ENCODE measurements at places on chromosomes 6 and 20.

- DNase-seq, result no peak
Measured at GRCh38 chr6:153167061-153167891, 36.2 kb upstream of the RGS17 start.

GRCh38 chr6:158015188-158015506, 33.5 kb downstream of the SYNJ2 start:
- no peak for DNase-seq

DNA sequence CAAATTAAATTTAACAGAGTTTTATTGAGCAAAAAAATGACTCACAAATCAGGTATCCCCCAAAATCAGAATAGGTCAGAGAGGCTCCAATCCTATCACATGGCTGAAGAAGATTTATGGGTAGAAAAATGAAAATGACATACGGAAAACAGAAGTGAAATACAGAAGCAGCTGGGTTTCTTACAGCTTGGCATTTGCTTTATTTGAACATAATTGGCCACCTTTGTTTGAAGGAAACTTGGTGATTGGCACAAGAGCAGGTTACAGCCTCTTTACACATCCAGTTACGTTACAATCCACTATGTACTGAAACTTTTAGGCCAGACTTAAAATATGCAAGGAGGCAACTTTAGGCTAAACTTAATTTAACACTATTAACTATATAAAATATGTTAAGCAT, 11.7 kb upstream of the TREM2 start:
- DNase-seq, result no peak

- peak; percentile 99 for DNase-seq
Measured at GRCh38 chr20:568673-569415, 25.3 kb upstream of the CSNK2A1 start.

- DNase-seq, result peak; percentile 9
Measured at GRCh38 chr20:51036827-51037531, 14.1 kb upstream of the KCNG1 start.

GRCh38 chr20:19354950-19355349, 142.5 kb downstream of the SLC24A3 start:
- no peak for DNase-seq

DNA sequence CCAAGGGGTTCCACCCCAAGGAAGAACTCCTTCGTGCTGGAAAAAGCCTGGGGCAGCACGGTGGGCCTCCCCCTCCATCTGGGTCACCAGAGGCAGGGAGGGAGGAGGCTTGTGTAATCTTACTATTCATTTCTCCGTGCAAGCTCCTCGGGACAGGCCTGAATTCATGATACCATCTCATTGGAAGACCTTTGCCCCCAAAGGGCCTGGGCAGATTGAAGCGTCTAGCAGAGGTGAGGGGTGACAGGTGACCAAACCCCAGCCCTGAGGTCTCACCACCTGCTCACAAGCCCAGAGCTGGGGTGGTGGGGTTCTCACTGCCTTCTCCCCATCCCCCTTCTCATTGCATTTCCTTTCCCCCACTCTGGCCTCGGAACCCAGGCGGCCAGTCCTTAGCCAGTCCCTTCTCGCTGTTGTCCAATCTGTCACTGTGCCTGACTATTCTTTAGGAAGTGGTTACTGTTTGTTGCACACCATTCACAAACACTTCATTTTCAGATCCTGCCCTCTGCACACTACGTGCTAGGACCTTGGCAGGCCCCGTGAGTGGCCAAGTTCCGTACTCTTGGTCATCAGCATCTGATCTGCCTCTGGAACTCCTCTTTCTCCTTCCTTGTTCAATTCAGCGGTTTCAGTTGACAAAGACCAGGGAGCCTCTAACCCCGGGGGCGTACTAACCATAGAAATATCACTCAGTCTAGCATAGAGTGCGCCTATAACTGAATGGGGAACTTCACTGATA, 137.1 kb downstream of the LY86 start:
- no peak for DNase-seq

GRCh38 chr20:54633374-54634355, 158.3 kb downstream of the DOK5 start:
- peak; percentile 80 for DNase-seq

DNA sequence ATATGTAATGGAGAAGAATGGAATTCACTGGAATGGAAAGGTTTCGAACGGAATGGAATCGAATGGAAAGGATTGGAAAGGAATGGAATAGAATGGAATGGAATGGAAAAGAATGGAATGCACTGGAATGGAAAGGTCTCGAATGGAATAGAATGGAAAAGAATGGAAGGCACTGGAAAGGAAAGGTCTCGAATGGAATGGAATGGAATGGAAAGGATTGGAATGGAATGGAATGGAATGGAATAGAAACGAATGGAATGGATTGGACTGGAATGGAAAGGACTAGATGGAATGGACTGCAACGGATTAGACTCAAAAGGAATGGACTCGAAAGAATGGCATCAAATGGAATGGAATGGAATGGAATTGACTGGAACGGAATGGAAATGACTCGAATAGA, 20.5 kb upstream of the DEFB115 start:
- DNase-seq, result no peak

DNA sequence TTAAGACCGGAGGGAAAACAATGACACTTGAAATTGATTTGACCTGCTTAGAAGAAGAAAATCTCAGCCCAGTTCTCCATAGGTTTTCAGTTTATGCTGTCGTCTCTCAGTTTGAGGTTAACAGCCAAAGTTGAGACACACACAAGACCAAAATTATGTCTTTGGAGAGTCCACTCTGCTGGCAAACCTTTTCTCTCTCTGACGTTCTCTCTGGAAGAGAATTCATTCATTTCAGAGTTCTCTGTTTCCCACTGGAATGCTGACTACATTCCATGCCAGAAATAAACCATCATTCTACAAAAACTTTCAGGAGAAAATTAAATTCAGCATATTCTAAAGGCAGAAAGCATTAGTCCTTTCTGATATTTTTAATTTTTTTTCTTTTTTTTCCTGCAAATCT, 155.2 kb downstream of the TFAP2A start:
- no peak for DNase-seq

GRCh38 chr6:62530985-62531384, 245.0 kb upstream of the KHDRBS2 start:
- DNase-seq, result no peak

DNA sequence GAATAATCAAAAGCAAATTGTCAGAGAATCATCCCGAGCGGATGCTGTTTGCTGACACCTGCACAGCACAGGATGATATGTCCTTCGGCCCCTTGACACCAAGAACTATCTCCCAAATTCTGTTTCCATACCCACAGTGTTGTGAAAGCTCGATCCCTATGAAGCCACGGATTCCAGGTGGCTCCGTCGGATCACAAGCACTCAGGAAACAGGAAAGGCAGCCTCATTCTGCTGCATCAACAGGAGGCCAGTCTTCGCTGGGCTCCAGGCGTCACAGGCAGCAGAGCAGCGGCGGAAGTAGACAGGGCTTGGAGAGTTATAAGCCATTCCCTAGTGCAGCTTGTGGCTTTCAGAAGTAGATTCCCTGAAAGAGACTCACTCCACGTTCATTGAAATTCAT, 342.3 kb downstream of the C6orf118 start:
- DNase-seq, result no peak

DNA sequence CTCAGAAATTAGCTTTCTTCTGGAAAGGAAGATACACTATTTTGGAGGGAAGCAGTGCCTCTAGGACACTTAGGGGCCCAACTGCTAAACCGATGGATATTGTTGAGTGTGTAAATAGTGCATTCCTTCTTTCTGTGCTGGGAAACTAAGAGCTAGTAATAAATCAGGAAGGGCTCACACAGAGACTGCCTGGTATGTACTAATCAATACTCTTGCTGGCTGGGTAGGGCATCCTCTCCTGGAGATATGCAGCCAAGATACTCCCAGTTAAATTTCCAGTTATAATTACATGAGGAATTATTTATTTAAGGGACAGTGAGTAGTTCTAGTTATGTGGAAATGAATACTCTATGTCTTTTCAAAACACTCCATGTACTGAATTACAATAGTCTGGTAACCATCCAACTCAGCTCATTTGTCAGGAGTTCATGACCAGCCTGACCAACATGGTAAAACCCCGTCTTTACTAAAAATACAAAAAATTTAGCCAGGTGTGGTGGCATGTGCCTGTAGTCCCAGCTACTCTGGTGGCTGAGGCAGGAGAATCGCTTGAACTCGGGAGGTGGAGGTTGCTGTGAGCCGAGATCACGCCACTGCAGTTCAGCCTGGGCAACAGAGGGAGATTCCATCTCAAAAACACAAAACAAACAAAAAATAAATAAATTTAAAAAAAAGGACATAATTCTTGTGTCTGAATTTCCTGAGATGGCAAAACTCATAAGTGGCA, 100.0 kb downstream of the OR2B2 start:
- no peak for DNase-seq

GRCh38 chr6:169881976-169882375, 130.6 kb downstream of the ERMARD start:
- DNase-seq, result no peak

- DNase-seq, result peak; percentile 65
Measured at GRCh38 chr6:15791448-15792181, 128.8 kb upstream of the DTNBP1 start.

GRCh38 chr20:8740265-8740664, 328.6 kb upstream of the PLCB4 start:
- no peak for DNase-seq

- DNase-seq, result no peak
Measured at GRCh38 chr20:25063546-25063945, 5.6 kb upstream of the ACSS1 start.

DNA sequence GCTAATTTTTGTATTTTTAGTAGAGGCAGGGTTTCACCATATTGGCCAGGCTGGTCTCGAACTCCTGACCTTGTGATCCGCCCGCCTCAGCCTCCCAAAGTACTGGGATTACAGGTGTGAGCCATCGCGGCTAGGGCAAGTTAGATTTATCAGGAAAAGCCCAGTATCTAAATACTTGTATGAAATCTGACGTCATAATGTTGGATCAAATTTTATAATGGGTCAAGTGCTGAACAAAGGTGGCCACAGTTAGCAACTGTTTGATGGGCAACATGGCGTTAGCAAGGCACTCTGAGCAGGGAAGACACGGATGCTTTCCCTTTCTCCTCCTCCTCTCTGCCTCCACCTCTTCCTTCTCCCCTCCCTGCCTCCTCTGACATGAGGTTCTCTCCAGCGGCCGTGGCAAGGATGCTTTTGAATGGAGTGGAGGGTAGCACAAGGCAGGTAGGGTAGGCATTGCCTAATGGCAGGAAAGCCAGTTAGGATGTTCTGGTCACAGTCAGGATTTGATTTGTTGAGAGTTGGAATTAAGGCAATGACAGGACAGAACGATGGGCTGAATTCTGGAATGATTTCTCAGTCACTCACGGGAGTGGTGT, 149.6 kb downstream of the BCAS1 start:
- no peak for DNase-seq

DNA sequence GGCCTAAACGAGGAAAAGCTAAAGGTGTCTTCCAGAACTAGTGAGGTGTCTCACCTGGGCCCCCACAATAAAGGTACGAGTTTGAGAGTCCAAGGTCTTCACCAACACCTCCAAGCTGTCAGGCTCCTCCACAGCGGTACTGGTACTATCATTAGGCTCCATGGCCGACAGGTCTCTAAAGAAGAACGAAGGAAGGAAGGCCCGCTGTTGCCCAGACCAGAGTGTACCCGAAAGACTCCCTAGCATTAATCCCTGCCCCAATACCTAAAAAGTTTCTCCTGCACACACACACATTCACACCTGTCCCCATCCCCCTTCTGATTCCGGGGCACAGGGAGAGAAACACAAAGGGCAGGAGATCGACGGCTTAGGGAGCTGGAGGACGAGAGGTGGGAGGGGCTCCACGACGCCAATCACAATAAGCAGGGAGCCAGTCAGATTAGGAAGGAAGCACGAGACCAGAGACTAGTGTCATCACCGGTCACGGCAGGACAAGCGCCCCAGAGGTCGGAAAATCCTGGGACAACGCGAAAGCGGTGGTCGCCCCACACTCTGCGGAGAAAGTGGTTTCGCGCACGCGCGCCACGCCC, 764 bp downstream of the BAG6 start:
- peak; percentile 80 for DNase-seq

DNA sequence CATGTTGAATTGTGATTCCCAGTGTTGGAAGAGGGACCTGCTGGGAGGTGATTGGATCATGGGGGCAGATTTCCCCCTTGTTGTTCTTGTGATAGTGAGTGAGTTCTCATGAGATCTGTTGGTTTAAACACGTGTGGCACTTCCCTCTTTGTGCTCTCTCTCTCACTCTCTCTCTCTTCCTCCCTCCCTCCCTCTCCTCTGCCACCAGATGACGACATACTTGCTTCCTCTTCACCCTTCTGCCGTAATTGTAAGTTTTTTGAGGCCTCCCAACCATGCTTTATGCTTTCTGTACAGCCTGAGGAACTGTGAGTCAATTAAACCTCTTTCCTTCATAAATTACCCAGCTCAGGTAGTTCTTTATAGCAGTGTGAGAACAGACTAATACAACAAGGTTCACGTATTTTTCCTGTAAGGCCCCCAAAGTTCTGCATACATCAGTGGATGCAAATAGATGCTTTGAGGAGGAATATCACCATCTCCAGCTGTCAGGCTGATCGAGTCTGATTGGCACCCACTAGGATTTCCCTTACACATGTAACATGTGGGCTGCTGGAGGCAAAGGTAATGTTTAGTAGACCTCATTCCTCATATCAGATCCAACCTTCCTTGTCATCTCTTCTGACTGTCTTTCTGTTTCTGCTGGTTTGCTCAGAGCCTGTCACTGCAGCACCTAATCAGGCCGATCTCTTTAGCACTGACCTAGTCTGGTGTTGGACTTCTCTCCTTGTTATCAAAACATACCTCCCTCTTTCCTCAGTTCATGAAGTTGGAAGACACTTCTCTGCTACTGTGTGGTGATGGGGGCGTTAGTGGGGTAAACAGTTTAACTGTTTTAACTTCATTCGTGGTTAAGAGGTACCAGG, 54.3 kb upstream of the BACH2 start:
- no peak for DNase-seq

GRCh38 chr20:47710665-47711045, 74.6 kb downstream of the SULF2 start:
- DNase-seq, result no peak

- DNase-seq, result no peak
Measured at GRCh38 chr6:109801794-109802193, 110.7 kb downstream of the FIG4 start.

DNA sequence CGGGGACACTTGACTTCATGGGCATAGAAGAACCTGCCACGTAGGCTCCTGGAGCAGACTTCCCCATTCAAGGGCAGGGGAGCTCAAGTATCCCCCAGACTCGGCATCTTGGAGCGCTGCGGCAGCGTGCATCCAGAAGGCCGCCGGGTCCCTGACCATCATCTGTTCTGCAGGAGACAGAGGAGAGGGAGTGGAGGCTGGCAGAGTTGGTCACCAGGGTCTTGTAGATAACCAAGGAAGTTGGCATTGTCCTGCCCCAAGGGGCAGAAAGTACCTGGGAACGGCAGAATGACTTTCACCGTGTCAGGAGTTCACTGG, 82.8 kb downstream of the TCP11 start:
- DNase-seq, result no peak

GRCh38 chr20:59822291-59823029, 111.0 kb downstream of the SYCP2 start:
- DNase-seq, result no peak
